ENCODE measurements at places on chromosomes 16 and 17. TPM values are rescaled to one million over a fixed set of nuclear protein-coding genes. Genes with fewer than 3 reads are reported as not detected.

The PPP4C gene
- 33.8 TPM for total RNA-seq

The OTOA gene
- total RNA-seq, result 1.2 TPM

The HOXB2 gene
- total RNA-seq, result not detected

The CIBAR2 gene
- total RNA-seq, result not detected

The CLDN7 gene
- not detected for total RNA-seq
